Activated CD4-positive, alpha-beta T cell treated with anti-CD3 and anti-CD28 coated beads, Interleukin-2, amount 50 U/mL, for 48 hours (primary cell): ENCODE measurements at places on chromosomes 1 and 21.

- DNase-seq: no peak
Measured at GRCh38 chr1:61742620-61743430, 545 bp downstream of the PATJ start.

DNA sequence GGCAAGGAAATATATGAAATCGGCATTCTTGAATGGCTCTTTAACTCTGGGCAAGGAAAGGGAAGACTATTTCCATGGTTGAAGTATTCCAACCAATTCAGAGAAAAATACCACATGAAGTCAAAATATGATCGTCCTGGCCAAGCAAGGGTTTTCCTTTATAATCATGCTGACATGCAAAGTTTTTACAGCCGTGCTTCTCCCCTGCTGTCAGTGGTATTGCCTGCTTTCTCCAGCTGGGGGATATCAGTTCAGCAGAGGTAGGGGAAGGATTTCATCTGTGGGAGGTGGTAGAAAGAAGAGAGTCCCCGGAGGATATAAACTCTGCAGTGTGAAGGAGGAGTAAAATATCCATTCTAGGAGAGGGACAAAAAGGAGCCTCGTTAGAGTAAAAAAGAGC is 322.8 kb downstream of the PAPPA2 start:
- no peak for DNase-seq

GRCh38 chr1:107867422-107867821 is 97.6 kb downstream of the VAV3 start:
- DNase-seq: no peak

DNA sequence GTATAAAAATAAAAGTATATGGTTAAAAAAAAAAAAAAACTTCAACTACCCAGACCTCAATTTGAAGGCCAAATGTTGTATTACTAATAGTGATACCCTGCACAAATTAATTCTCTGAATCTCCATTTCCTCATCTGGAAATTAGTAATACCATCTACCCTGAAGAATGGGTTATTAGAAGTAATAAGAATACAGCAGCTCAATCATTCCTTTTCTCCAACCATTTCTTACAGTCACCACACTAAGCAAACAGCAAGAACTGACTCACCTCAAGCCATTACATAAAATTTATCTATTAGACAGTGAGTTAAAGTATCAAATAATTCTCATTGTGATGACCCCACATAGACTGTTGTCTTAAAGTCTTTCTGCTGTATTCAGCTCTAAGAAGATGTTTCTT is 39.6 kb downstream of the RERE start:
- DNase-seq: no peak

DNA sequence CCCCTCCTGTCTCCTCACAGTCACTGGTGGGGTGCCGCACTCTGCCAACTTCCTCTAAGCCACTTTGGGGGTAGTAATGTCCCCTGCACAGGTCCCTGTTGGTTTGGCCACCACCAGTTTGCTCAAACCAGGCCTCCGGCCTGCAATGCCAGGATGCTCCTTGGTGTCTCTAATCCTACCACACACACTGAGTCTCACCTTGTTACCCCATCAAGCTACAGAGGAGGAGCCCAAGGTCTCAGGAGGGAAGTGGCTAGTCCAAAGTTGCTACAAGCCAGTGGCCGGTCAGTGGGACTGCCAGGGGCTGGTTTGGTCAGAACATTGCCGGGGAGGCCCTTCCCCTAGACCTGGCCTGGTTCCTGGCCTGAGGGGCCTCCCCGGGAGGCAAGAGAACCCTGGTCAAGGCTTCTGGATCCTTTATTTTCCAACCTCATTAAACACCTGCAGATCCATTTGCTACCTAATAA is 21.5 kb upstream of the LRP8 start:
- DNase-seq: no peak

DNA sequence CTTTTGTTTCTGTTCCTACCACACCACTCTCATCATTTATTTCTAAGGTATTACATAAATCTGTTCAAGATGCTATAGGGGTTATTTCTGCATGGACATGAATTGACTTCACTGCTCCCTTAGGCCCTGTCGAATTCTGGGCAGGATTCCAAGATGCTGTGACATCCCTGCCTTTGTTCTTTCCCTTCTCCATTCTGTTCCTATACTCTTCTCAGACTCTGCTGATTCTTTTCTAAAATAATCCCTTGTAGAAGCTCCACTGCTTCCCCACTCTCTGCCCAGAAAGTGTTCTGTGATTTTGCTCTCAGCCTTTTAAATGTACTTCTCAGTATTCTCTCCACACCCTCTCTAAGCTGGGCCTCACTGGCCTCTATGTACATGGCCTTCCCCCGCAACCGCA is 99.2 kb downstream of the PHTF1 start:
- no peak for DNase-seq

GRCh38 chr1:165036403-165036802 is 320.1 kb downstream of the LMX1A start:
- no peak for DNase-seq

GRCh38 chr1:217921126-217921904 is 290.2 kb downstream of the SPATA17 start:
- DNase-seq: no peak

DNA sequence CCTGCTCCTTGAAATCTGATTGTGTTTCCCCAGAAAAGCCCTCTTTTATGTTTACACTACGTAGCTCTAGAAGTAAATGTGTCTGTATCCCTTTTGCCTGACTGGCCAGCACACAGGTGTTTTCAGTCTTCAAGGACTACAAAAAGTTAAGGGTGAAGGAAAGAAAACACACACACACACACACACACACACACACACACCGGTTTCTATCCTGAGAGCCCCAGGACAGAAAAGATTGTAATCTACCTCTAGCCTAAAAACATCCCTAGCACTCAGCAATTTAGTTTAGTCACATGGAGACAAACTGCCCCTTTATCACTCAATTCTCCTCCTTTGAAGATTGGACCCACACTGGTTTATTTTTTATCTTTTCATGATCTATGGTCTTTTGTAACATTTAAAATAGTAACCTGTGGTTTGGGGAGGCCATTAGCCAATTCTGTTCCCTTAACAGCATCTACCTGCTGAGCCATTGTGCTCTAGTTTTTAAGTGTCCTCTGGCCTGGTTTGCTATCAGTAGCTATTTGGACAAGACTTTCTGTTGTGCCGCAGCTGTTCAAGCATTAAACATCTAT is 15.8 kb upstream of the TRIM45 start:
- no peak for DNase-seq
